ENCODE measurements at places on chromosomes 5 and 9.

- DNase-seq = no peak
These were observed 28.5 kb upstream of the KIF4B start for GRCh38 chr5:154984946-154985516.

- no peak for DNase-seq
These were observed 750.5 kb downstream of the PTPRD start for GRCh38 chr9:9862235-9862810.

GRCh38 chr5:98770209-98770910 lies 3.1 kb upstream of the RGMB start:
- DNase-seq = no peak

DNA sequence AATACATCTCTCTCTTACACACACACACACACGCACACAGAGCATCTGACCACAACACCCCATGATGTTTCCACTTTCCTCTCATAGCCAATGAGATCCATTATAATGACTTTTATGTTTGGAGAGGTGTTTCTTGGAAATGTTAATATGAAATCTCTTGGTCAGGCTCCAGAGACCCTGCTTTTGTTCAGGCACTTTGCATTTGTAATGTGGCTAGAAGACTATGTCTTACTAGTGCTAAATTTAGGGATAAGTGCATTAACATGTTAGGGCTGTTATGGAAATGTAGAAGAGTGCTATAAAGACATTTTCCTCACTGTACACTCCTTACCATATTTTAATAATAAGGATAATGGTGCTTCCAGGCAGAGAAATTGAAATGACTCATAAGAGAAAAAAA lies 3.8 kb downstream of the CDH9 start:
- DNase-seq = no peak
